ENCODE measurements at places on chromosomes 7 and 10.

- DNase-seq = no peak
Observed at GRCh38 chr10:94630017-94630688, 53.4 kb upstream of the CYP2C18 start.

DNA sequence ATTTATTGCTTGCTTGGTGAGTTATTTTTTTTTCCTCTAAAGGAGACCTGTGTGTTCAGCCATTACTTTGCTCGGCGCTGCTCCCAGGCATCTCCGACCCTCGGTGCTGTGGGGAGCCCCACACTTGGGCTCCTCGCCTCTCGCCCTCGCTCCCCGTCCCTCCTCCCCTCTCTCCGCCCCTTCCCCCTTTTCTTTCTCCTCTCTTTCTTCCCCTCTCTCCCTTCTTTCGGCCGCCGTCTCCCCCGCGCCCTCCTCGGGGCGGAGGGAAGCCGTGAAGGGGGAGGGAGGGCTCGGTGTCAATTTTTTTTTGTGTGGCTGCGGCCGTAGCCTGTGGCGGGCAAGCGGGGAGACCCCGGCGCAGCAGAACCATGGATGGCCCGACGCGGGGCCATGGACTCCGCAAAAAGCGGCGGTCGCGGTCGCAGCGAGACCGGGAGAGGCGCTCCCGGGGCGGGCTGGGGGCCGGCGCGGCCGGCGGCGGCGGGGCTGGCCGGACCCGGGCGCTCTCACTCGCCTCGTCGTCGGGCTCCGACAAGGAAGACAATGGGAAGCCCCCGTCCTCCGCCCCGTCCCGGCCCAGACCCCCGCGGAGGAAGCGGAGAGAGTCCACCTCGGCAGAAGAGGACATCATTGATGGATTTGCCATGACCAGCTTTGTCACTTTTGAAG lies 1.1 kb downstream of the AUTS2 start:
- DNase-seq = no peak

DNA sequence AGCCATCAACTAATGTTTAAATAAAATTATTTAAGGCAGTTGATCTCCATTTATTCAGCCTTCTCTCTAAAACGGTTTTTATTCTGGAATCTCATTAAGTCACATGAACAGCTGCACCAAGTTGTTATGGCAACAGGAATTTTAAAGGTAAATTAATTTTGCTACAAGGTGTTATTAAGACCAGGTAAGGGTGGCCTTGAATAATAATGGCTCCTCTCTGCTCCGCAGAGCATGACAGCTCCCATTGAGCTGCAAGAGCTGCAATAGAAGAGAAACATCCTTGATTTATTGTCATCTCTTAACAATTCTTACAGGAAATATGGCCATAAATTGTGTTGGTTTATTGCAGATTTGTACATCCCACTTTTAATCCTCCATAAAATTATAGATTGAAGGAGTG lies 165.8 kb downstream of the KLF6 start:
- no peak for DNase-seq

- no peak for DNase-seq
Observed at GRCh38 chr7:98038321-98038720, 48.3 kb upstream of the OCM2 start.

DNA sequence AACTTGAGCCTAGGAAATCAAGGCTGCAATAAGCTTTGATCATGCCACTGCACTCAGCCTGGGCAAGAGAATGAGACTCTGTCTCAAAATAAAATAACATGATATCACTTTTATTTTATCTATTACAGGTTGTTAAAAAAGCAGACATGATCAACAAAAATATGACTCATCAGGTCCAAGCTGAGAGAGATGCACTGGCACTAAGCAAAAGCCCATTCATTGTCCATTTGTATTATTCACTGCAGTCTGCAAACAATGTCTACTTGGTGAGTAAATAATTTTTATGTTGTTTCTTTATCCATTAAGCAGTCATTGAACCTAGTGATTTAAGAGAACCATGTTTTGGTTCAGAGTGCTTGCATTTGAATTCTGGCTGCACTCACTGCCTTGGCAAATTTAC lies 3.3 kb downstream of the MASTL start:
- DNase-seq = no peak

DNA sequence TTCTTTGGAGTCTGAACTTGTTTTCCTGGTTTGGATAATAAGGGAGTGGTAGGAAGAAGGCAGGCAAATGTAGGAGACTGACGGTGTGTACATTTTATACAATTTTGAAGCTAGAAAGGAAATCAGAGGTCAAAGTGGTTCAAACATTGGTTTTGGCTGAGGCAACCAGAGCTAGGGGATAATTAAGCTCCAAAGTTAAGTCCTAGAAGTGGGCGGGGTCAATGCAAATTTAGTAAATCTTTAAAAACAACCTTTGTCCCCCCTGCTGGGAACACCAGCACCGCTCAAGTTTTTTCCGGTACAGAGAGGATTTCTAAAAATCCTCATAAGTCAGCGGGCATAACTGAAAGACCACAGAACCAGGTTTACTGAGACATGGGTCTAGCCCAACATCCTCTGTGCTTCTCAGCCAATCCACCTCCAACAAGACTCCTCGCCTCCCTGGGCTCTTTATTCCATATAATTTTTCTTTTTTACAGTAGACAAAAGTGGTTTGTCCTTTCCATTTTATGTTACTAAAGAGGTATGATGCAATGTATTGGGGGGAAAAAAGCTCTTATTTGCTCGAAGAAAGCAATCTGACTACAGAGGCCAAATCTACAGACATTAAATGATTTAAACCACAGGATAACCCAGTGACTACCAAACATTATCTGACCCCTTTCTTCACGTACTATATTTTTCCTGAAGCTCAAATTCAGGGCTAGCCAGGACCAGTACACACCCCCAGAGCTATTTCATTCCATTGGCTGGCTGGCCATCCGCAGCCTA lies 1.6 kb downstream of the GLUD1 start:
- peak; percentile 3 for DNase-seq

GRCh38 chr7:4828720-4829383 lies 33.0 kb downstream of the PAPOLB start:
- DNase-seq = no peak

- DNase-seq = no peak
Observed at GRCh38 chr10:32210306-32211045, 136.5 kb downstream of the EPC1 start.

- no peak for DNase-seq
Observed at GRCh38 chr7:129896568-129897382, 56.0 kb downstream of the UBE2H start.

DNA sequence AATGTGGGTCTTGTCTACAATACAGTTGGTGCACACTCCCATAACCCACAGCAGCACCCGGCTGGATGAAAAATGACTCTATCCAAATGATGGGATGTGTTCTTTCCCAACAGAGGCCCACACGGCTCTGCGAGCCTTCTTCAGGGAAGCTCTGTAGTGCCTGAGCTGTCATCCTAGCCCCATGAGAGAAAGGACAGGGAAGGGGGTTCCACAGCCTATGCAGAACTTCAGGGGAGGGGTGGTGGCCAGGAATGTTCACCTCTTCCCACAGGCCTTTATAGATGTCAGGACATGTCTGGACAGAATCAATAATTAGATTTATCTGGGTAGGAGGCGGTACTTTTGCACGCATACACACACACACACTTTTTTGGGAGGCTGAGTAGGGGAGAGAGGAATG lies 109.0 kb downstream of the JCAD start:
- no peak for DNase-seq

DNA sequence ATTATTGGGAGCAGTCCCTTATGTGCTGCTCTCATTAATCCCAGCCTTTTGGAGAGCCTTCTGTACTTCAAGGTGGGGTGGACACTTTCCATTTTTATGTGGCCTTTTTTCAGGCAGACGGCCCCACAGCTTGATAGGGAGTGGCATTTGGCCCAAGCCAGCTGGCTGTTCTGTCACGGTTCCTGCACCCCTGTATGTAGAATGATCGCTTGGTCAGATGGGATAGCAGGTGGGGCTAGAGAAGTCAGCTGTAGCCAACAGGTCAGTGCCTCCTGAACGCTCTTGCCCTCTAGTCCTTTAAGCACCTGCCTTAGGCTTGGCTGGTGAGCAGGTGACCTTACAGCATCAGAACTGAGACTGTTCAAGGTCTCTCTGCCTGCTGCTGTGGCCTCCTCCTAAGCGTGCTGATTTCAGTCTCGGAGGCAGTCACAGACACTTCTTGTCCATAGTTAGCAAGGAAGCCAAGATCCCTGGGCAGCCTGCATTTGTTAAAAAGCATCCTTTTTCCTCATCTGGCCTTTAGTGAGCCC lies 95.3 kb downstream of the LRRC4 start:
- no peak for DNase-seq

DNA sequence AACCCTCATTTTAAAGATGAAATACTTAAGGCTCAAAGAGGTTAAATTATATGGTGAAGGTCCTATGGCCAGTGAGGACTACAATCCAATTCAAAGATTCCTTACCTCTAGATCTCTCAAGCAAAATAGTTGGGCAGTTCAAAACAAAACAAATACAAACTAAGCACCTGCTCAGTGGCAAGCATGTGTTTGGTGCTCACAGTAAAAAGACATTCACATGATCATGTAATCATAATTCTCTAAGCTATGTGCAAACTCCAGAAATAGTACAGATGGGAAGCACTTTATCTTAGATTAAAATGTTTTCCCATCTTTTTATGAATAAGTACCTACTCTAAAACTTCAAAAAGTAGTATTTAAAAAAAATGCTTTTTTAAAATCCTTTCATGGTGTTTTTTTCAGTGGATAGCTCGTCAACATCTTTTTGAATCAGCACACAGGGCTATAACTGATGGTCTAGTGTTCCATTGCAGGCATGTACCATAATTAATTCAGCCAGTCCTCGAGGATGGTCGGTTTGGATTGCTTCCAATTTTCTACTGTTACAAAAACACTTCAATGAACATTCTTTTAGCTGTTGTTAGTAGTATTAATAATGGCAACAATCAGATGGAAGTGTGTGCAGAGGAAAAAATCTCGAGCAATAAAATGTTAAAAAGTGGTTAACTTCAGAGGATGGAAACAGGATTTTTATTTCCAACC lies 58.4 kb downstream of the CHCHD3 start:
- DNase-seq = no peak

GRCh38 chr10:75770626-75771081 lies 339.2 kb downstream of the LRMDA start:
- no peak for DNase-seq

DNA sequence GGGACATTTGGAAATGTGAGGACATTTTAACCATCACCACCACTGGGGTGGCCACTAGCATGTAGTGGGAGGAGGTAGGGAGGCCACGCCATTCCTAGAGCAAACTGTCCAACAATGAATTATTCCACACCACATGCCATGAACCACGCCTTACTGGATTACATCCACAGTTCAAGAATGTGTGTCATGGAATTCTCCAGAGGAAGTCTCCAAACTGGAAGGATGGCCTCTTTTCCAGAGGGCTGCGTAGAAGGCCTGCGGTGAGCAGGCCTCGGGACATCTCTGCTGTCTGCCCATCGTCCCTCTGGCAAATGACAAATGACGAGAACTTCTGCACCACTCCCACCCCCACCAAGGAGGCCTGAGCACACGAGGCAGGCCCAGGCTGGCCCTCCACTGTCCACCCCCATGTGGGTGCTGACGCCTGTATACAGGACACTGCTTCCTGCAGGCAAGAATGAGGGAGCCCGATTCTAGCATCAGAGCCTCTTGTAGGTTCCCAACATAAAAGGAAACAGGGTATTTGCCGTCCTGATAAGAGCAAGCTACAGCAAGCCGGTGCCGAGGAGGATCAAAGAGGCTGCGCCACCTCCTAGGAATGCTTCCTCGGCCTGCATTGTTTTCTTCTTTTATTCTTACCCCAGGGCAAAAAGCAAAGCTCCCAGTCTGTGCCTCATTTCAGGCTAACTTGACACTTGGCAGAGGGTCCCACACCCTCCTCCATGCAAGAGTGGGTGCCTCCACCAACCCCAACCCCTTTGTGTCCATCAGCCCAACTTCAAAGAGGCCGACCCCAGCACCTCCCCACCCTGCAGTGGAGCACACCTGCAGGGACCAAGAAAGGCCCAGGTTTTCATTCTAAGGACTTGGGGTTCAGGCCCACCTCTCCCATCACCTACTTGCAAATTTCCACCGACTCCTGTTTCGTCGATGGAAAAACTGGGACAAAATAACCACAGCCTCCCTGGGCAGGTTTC lies 23.9 kb downstream of the TNS3 start:
- no peak for DNase-seq

DNA sequence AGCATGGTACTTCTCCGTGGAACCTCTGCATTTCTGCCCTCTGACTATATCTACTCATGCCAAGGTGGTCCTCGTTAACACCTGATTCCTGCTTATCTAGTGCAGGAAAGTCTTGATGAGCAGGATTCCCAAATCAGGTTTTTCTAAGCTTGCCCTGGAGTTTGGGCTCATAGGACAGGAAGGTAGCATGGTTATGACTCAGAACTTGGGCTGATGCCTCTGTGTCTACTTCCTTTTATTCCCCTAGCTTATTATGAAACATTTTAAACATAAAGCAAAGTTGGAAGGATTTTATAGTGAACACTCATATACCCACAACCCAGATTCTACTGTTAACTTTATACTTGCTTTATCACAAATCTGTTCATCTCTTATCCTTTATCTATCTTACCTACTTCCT lies 5.6 kb downstream of the SUFU start:
- DNase-seq = no peak

DNA sequence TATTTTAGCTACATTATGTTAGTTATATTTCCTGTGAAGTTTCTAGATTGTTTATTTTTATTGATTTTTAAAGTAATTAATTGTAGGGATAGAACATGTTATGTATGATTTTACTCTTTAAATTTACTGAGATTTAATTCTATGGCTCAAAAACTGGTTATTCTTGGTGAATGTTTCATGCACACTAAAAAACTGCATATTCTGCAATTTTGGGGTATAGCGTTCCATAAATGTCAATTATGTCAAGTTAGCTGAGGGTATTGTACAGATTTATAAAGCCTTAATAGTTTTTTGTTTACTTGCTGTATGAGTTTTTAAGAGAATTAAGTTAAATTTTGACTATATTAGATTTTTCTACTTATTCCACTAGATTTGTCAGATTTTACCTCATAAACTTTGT lies 669.7 kb downstream of the GRID1 start:
- no peak for DNase-seq

DNA sequence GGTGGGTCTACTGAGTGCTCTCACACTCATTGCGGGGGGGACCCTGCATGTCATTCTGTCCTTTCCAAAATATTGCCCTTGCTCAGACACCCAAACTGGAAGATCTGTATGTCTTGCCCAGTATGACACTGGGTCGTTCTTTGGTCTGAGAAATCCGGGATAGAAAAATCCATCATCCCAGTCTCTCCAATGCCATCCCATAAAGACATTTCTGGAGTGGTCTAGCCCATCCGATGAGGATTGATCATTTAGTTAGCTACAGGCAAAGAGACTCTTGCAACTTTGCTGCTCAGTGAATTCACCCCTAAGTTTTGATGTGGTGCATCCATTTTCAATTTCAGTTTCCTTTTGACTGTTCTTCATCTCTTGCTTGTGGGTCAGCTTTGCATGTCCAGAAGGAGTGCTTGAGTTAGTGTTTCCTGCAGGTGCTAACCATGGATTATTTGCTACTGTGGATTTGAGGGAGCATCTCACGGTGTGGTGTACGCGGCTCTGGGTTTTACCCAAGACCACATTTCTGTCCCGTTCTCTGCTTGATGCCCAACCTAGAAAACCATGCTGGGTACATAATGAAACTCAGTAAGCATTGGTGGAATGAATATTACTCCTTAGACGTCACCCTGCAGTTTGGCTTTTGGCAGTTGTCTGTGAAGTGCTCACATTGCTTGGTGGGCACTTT lies 247.0 kb upstream of the MKI67 start:
- no peak for DNase-seq
